ENCODE measurements at places on chromosomes 3 and 15.

GRCh38 chr15:63970621-63971426 is 75.5 kb downstream of the DAPK2 start:
- DNase-seq = no peak

DNA sequence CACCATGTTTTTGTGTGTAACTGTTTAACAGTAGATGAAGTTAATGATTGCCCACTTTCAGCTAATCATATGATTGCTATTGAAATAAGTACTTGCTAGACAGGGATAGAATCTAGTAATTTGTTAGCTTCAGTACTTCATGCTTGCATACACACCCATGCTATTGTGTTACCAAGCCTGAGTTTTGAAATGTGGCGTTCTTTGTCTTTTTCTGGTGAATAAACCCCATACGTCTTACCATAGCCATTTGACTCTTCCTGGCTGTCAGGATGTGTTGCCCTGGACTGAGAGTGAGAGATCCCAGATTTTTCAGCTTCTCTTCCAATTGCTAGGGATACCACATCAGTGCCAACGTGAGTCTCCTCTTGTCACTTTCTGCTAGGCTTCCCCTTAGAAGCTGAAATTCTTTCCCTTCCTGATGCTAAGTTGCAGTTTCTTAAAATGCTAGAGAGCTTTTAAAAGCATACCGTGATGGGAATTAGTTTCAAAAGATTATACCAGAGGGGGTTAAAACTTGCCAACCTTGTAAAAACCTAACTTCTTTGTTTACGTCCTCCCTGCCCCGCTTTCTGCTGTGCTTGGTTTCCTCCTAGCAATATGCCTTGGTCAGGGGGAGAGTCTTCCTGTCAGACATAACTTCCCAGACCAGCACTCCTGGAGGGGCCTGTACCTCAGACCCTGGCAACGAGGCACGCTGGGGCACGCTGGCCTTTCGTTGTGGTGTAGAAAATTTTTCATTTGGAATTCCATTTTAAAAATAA is 62.9 kb upstream of the ULK4 start:
- no peak for DNase-seq

GRCh38 chr3:69787436-69788168 is 48.3 kb downstream of the MITF start:
- no peak for DNase-seq

DNA sequence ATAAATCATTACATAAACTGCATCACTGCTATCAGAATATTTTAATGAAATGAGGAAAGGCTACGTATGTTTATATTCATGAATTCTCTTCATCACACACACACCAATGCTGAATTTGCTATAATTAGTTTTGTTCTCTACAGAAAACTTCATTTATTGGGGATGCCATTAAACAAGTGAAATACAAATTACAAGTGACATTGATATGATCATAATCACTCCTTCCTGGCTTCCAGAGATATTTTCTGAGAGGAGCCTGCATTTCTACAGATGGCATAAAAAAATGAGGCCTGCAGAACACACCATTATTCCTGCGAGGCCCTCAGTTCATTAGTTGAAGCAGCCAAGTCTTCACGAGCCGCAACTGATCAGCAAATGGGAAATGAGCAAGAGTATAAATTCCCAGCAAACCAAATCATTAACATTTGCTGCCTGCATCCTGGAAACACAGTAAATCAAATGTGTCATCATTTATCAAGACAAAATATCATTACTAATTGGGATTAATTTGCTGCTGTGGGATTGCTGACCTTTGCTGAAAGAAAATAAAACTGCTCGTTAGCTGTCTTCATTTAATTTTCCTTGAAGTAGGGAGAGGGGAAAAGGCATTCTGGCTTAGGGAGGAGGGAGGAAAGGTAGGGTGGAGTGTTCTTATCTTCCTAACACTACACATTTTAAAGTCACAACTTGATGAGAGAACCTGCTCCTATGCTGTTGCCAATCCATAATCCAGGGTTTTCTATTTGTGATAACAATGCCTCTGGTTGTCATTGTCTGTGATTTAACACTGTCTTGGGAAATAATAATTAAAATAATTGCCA is 921.9 kb downstream of the SQOR start:
- DNase-seq = no peak

DNA sequence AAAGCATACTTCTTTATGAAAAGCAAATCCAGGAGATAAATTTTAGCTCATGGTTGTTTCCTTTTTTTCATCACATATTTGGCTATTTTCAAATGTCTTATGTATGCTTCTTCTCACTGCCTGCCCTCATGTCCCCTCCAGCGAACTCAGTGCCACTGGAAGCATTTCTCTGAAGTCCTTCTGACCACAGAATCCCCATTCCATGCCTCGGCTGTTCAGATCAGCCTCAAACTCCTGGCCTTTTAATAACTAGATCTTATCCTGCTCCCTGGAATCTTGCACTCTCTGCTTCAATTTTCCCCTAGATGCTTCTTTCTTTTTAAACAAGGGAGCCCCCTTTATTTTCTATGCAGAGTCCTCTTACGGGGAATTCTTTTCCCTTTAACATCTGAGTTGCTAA is 10.1 kb downstream of the ETV5 start:
- DNase-seq = no peak

DNA sequence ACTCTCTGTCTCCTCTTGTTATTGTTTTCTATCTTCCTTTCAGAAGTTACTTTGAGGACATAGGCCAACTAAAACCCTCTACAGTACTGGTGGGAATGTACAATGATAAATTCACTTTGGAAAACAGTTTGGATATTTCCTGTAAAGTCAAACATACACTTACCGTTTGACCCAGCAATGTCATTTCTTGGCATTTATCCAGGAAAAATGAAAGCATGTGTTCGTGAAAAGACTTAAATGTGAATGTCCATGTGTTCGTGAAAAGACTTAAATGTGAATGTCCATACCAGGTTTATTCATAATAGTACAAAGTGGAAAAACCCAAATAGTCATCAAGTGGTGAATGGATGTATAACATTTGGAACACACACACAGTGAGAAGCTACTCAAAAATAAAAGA is 361.5 kb upstream of the DPH6 start:
- no peak for DNase-seq

DNA sequence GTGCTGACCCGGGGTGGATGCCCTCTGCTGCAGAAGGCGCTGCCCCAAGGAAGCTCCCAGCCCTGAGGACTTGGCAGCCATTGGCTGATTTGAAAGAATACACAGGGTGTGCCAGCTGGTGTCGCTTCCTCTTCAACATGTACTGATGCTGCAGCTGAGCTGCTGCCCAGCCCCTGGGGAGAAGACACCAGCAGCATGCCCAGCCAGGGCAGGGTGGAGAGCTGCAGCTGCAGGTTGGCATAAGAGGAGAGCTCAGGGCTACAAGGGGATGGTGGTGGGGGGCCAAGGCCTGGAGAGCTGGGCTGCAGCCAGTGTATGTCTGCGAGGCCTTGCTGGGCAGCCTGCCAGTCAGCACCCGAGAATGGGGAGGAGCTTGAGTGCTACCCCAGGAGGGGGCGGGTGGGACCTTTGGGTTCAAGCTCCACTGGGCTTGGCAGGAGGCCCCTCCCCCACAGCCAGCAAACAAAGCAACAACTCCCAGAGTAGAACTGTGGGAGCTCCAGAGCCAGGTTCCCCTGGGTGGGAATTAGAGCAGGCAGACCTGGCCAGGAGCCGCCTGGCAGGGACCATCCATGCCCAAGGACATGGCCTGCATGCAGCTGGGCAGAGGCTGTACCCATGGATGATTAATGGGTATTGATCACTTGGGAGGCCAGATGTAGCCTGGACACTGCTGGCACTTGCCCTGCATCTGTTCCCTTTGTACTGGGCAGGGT is 9.2 kb upstream of the SEMA4B start:
- DNase-seq = no peak

- DNase-seq = no peak
Observed at GRCh38 chr3:94647131-94647530, 584.3 kb downstream of the NSUN3 start.

DNA sequence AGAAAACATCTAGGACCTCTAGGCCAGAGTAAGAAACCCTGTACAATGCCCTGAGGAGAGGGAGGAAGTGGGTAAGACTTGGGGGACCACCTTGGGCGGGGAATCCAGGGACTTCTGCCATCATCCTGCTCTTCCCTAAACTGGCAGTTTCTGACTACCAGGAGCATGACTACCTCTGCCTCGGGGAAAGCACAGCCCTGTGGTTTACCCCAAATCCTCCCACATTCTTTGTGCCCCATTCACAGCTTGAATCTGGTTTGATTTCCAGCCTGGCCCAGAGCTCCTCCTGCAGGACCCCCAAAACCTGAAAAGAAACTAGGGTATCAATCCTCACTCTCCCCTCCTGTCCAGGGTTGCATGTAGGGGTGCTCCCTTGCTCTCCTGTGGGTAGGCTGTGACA is 4.7 kb downstream of the C3orf18 start:
- DNase-seq = no peak

DNA sequence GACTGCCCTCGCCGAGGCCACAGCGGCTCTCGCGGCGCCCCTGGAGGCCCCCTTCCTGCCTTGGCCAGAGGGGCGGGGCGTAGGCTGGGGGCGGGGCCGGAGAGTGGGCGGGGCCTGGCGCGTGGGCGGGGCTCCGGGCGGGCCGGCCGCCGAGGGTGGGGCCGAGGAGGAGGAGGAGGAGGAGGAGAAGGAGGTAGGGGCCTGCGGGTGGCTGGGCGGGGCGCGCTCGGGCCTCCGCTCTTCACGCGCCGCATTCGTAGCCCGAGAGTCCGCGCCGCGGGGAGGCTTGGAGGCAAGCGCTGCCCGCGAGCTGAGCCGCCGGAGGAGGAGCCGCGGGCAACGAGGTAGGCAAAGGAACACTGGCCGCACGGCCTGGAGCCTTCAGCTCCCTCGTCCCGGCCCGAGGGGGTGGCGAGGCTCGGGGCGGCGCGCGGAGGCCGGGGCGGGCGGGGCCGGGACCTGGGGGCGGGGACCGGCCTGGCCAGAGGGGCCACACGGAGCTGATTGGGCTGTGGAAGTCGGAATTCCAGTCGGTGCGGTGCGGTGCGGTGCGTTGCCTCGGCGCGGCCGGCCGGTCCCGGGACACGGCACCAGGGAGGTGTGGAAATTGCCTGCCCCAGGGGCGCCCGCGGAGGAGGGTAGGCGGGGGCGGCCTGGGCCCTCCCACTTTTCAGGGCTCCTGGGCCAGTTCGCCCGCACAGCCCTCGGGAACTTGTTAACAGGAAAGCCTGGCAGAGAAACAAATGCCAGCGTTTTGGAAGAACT is at the start of gene PPP2R3A:
PPP2R3A (plus strand) TSS at position 223 of the 765 bp plus-strand sequence. CDS start 35,771 bp downstream, outside the sequence.
- DNase-seq = peak; percentile 34

- no peak for DNase-seq
Observed at GRCh38 chr3:140199743-140200142, 264.8 kb downstream of the CLSTN2 start.

- no peak for DNase-seq
Observed at GRCh38 chr15:48962662-48963523, 826 bp downstream of the SHC4 start.

- no peak for DNase-seq
Observed at GRCh38 chr3:47909607-47910006, 106.6 kb downstream of the MAP4 start.

DNA sequence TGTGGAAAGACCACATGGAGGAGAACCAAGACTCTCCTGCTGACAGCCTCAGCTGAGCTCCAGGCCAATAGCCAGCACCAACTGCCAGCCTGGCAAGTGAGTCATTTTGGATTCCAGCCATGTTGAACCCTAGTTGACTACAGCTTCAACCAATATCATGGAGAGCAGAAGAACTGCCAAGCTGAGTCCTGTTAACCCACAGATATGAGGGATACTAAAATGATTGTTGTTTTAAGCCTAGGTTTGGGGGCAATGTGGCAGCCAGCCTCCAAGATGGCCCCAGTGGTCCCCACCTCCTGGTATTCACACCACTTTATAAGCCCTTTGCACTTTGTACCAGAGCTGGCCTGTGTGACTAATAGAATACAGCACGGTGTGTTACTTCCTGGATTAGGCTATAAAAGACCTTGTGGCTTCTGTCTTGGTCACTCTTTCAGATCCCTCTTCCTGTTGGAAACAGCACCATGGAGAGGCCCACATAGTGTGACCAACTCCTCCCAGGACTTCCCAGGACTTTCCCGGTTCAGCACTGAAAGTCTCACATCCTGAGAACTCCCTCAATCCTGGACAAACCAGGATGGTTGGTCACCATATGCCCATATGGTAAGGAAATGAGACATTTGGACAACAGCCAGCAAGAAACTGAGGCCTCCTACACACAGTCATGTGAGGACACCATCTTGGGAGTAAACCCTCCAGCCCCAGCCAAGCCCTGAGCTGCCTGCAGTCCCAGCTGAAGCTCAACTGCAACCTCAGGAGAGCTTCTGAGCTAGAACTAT is 32.4 kb upstream of the CDV3 start:
- DNase-seq = no peak

- no peak for DNase-seq
Observed at GRCh38 chr3:104245261-104245660, 1121.4 kb upstream of the ALCAM start.

DNA sequence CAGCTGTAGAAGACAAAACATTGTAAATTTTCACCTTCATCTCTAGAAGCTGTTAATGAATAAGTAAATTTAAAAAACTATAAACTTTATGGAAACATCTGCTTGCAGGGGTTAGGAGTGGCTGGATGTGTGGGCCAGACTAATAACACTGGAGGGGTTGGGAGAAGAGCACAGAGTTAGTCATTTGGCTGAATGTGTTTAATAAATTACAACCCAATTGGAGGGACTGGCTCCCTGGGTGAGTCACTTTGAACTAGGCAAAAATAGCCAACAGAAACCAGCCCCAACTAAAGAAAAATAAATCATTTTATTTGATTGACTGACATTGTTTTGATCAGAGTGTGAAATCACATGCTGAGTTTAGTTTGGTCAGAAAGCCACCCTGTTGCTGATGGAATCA is 21.8 kb downstream of the DGKG start:
- no peak for DNase-seq

- DNase-seq = no peak
Observed at GRCh38 chr3:61648481-61648880, 87.1 kb downstream of the PTPRG start.

GRCh38 chr15:67469680-67470079 is 51.3 kb upstream of the C15orf61 start:
- DNase-seq = no peak

GRCh38 chr3:9185701-9186100 is 63.7 kb downstream of the SRGAP3 start:
- no peak for DNase-seq

GRCh38 chr15:91857772-91858171 is 4.3 kb downstream of the SLCO3A1 start:
- DNase-seq = no peak
